ENCODE measurements at places on chromosomes 4 and X.
A peak's percentile ranks its signal among the peaks of the same experiment; 100 is the strongest.

GRCh38 chrX:87167841-87168240 is 349.8 kb upstream of the KLHL4 start:
- DNase-seq, result no peak

GRCh38 chr4:183295711-183296110 is 24.4 kb downstream of the CLDN22 start:
- DNase-seq, result no peak

DNA sequence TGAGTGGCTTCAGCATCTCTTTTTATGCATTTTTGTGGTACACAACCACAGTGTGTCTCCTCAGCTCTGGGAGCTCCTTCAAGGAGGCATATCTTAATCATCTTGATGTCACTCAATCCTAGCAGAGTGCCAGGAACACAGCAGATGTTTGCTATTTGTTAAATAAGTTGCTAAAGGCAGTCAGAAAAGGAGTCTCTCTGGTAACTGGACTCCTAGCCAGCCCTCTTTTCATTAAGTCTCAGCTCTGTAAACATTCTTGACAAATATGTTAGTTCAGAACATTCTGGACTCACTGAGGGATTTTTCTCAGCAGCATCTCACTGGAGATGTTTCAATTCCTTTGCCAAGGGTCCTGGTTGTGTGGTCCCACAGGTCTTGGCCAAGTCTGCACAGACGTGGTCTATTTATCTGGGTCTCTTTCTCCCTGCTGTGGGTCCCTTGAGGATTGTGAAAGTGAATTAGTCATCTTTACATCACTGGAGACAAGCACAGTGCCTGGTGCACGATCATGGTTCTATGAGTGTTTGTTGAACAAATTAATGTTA is 20.3 kb upstream of the FAM9C start:
- no peak for DNase-seq

DNA sequence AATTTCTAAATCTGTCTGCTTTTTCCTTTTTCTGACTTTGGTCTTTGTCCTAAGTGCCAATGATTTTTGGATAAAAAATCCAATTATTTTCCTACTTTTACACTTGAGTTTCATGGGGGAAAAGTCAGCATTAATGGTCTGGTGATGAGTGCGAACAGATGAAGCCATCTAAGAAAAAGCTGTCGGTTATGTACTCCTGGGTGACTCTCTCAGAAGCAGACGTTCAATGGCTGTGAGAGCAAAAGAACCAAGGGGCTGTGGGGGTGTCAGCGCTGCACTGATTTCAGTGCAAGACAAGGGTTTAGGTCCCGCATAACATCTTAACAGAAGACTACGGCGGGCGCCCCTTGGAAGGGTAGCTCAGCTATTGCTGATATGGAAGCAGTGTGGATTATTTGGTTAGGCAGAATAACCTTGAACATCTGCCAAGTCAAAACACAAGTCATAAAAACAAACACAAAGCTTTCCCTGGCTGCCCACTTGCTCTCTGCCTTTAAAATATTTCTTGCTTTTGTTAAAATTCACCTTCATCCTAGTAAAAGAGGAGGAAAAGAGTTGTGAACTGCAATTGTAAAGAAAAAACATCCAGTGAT is 240.5 kb downstream of the MAML3 start:
- DNase-seq, result peak; percentile 36

- DNase-seq, result no peak
Measured at GRCh38 chr4:27619435-27619834, 758.8 kb downstream of the STIM2 start.

DNA sequence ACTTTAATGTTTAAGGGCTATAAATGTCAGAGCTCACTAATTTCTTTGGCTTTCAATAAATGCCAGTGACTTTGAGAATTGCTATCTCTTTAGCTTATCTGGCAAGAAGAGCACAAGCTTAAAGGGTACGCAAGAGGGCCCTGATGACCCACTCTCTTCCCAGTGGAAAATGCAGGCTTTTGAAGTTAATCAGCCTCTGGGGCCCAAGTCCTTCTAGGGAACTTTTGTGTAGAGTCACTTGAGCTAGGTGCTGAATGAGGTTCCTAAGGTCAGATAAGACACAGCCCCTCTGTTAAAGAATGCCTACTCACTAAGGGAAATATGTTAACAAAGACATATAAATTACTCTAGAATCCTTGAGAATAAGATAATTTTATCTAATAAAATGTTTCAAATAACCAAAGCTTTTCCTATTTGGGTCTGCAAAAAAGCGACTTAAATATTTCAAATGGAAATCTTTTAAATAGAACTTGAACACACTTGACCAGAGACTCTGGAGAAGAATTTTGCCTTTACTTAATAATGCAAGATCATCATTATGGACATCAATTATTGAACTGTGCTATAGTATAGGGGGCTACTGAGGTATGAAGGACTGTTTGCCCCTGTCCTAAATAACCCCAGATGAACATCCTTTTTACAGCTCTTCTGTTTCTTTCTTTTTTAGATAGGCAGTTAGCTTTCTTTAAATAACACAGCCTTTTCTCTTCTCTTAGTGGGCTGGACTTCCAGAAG is 430.1 kb downstream of the GBA3 start:
- DNase-seq, result no peak

DNA sequence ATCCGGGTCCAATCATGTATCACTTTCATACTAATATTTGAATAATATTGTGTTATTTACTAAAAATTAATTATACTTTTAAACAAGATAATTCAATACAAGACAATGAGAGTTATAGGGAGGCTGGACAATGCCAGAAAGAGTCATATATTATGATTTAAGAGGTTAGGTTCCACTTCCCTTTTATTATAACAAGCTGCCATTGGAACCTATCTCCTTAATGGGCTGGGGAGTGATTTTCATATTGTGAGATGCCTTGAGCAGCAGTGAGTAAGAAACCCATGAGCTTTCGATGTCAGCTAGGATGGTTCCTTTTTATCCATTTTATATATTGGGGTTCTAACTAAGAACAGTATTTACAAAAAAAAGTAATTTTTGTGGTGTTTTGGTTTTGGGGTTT is 91.8 kb downstream of the MAB21L2 start:
- no peak for DNase-seq

DNA sequence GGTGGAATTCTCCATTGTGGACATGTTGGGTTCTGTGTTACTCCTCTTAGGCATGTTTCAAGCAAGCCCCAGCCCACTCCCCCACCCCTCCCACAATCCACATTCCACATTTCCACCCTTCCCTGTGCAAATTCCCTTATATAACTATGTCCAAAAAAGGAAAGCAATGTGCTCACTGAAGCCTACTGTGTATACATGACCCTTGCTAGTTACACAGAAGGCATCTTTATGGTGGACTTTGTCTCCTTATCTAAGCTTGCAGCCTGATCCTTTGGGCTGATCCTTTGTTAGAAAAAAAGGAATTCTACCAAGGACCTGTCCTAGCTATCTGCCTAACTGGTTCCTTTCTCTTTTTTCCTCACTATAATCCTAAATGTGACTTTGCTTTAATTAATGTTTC is 796.8 kb downstream of the NLGN4X start:
- DNase-seq, result no peak

DNA sequence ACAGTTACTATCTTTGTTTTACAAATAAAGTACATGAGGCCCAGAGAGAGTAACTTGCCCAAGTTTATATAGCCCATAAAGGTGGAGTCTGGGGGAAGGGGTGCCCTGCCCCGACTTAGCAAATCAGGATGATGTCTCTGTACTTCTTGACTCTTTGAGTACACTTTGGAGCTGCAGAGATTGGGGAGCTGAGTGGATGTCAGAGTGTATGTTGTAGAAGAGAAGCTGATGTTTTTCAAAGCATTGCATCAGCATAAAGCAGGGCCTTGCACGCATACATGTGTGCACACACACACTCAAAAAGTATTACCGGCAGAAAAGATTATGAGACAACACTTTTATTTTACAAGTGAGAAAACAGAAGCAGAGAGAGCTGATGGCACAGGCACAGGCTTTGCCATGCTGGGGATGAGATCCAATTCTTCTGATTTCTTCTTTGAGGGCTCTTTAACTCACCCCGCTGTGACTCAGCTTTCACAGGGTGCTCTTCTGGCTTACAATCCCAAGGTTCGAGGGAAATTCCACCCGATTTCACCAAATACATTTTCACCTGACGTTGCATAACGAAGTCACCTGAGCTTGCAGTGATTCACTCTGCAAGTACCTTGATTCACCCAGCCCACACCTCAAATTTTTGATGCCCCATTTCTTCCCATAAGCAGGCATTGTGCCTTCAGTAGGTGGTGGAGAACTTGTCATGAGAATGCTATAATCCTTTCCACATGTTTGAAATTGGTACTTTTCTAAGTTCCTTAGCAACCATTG is 292.8 kb upstream of the BOD1L1 start:
- no peak for DNase-seq

- DNase-seq, result no peak
Measured at GRCh38 chr4:105714071-105714521, 5.5 kb downstream of the GSTCD start.

GRCh38 chr4:186240848-186241491 is 13.7 kb downstream of the KLKB1 start:
- no peak for DNase-seq

DNA sequence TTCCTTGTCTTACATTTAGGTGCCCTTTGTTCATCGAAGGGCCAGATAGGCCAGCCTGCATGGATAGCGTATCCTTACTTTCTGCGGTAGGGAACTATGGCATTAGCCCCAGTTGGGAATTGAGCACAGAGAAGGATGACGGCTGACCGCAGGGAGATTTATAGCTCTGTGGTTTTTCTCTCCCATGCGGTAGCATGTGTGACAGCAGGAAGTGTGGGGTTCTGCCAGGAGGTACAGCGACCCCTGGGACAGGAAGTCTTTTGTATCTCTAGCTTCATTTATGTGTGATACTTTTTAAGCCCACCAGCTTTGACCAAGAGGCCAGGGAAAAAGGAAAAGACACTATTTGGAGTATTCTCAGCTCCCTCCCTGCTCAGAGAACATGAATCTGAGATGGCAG is 33.1 kb downstream of the GAB3 start:
- DNase-seq, result peak; percentile 81

DNA sequence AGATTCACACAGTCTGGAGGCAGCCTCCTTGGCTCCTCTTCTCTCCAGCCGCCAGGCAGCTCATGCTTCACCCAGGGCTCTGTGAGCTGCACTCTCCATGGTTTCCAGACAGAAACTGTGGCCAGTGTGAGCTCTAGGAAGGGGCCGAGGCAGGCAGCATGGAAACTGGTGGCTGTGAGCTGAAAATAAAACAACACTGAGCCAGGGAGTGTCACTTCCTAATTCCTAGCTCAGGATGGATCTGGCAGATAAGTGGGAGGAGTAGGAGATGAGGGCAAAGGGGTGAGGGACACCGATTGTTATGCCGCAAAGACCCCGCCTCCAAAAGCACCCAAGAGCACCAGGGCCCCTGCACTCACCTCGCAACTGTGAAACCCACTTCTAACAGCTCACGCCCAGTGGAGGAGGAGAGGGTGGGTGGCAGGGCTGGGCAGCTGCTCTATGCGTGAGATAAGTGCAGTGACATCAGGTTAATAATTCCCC is 69.8 kb downstream of the FHDC1 start:
- DNase-seq, result no peak

DNA sequence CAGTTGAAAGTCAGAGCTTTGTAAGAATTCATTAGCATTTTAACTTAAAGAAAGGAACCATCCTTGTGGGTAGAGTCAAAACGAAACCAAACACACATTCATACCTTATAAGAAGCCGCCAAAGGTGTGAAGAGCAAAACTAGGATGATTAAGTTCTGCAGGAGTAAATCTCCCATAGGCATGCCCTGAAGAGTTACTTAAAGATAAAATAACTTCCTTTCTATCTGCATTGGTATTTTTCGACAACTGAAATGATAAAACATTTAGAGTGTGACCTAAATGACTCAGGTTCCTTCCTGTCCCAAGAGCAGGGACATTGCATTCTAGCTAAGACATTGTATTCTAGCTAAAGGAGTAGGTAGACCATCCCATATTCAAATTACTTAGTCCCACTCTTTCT is 75.3 kb downstream of the BCOR start:
- DNase-seq, result no peak

- no peak for DNase-seq
Measured at GRCh38 chr4:129515356-129515755, 419.4 kb downstream of the C4orf33 start.

DNA sequence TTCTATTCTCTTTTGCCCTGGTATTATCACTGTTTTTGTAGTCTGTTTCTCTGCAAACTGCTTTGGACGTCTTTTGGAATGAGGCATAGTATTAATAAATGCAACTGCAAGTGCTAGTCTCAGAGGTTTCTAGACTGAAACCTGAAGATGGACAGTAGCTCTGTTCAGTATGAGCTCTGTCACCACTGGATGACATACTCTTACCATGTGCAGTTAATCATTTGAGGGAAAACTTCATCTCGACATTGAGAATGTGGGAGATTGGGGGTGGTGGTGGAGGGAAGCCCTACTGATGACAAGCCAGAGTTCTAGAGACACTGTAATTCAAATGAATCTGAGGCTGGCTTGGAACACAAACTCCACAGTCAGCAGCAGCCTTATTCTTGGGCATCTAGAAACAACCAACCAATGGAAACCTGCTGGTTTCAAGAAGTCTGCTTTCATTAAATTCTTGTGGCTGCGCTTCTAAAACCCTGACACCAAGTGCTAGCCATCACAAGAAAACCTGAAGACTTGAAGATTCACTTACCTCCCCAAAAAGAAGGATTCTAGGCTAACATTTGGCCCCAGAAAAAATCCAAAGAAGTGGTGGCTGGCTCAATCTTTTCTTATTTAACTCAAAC is 161.7 kb downstream of the RASL11B start:
- DNase-seq, result no peak

DNA sequence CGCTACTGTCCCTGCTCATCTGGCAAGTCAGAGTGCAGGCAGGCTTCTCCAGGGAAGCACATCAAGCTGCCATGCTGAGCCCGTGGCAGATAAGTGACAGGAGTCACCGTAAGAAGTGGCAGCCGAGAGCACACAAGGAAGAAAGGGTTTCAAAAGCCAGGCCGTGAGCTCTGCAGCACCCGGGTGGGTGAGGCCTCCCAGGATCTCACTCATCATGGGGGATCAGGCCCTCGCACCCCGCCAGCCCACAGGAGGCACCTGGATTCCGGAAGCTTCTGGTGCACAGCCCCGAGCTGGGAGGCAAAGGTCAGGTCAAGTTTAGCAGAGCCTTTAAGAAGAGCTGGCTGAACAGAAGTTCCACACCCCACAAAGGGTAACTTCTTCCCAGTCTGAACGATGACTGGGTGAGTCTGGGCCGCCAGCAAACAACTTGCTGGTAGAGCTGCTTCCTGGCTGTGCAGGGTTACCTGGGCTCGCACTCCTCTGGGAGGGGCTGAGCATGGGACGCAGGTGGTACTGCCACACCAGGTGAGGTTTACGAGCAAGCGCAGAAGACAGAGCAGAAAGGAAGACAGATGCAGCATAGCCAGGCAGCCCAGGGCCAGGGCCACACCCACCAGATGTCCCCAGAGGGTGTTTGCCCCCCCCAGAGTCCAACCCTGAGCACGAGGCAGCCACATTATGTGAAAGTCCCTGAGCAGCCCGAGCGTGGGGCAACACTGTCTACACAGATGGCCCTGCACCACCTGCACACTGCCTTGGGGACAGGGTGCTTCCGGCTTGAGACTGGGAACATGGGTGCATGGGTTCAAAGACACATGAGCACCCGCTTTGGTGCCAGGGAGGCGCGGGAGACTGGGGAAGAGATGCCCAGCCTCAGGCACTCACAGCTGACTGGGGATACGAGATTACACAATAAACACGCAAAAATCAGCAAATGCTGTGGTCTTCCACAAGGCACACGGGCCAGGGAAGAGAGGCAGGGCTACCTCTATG is 7.7 kb downstream of the CCNQ start:
- no peak for DNase-seq

All from DMS153 (cell line).